HepG2 (cell line): ENCODE measurements at places on chromosomes 2 and 18.

DNA sequence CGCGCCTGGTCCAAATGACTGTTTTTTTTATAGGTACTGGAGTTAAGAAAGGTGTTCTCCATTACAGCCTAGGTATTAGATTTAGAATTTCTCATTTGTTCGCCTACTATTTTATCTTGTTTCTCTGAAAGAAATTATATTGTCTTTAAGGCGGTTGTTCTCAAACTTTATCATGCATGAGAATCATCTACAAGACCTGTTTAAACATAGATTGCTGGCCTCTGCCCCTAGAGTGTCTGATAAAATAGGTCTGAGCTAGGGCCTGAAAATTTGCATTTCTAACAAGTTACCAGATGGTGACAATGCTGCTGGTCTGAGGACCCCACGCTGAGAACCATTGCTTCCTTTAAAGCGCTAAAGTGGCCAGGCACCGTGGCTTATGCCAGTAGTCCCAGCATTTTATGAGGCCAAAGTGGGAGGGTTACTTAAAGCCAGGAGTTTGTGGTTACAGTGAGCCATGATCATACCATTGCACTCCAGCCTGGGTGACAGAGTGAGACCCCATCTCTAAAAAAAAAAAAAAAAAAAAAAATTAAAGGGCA is 34.0 kb upstream of the RNF138 start:
- no peak for DNase-seq
- H3K36me3 ChIP-seq = no peaks in the 10 kb centered on the region
- no peak overlapping the region for H3K4me3 ChIP-seq
- H3K27me3 ChIP-seq = no peaks in the 10 kb centered on the region; the same call in none of the 2 replicates
- no peaks in the 10 kb centered on the region for H3K4me1 ChIP-seq

DNA sequence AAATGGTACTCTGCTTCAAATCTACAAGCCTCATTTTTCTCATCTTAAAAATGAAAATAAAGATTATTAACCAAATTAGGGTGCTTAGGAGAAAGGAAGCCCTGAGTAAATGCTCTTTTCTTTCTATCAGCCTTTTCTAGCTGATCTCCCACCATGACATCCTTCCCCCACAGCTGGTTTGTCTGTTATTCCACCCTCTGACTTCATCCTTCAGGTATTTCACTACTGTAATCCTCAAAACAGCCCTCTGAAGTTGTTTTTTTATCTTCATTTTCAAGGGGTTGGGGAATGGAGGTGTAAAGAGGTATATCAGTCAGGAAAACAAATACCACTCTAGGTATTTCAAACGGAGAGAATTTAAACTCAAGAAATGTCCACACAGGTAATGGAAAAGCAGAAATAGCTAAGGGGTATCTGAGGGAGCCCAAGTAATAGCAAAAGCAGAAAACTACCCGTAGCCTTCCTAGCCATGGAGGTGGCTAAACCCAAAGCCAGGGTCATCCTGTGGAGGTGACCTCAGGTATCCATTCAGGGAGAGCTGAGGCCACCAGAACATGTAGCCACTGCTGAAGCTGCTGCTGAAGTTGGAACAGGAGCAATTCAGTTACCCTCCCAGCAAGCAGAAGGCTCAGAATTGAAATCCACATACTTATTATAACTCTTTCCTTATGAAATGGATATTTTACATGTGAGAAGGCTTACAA is 990.9 kb upstream of the ACVR2A start:
- H3K27ac ChIP-seq = no peak overlapping the region
- H3K27me3 ChIP-seq = no peaks in the 10 kb centered on the region
- H3K4me1 ChIP-seq = no peaks in the 10 kb centered on the region
- no peak overlapping the region for H3K4me3 ChIP-seq
- DNase-seq = no peak
- H3K36me3 ChIP-seq = no peaks in the 10 kb centered on the region

DNA sequence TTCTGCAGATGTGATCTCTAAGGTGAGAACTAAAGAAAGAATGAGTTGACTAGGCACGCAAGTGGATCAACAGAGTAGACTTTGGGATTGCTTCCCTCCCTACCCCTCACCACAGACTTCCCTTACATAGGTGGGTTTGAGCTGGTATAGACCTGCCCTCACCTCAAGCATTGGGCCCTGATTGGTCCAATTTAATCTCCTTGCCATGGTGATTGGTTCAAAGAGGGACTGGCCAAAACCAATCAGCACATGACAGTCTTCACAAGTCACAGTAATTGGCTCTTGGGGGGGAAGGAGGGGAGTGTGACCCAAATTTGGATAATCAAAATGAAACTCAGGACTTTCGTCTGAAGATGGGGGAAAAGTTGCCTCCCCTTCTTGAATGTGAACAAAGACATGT is 36.6 kb upstream of the LNPK start:
- no peak overlapping the region for H3K4me3 ChIP-seq
- DNase-seq = no peak
- H3K4me1 ChIP-seq = no peaks in the 10 kb centered on the region
- H3K36me3 ChIP-seq = no peaks in the 10 kb centered on the region
- no peaks in the 10 kb centered on the region for H3K27me3 ChIP-seq

- H3K27me3 ChIP-seq = no peaks in the 10 kb centered on the region
- no peak overlapping the region for H3K27ac ChIP-seq
- no peaks in the 10 kb centered on the region for H3K4me1 ChIP-seq
- H3K36me3 ChIP-seq = no peaks in the 10 kb centered on the region
Measured at GRCh38 chr18:44143072-44143471, 537.6 kb upstream of the SETBP1 start.

- H3K27ac ChIP-seq = no peak overlapping the region
- no peaks in the 10 kb centered on the region for H3K27me3 ChIP-seq
- H3K36me3 ChIP-seq = no peaks in the 10 kb centered on the region
- DNase-seq = no peak
Measured at GRCh38 chr2:67318993-67319481, 78.1 kb upstream of the ETAA1 start.

- peak overlapping the region; percentile 71 for H3K4me3 ChIP-seq
- no peak for DNase-seq
- no peaks in the 10 kb centered on the region for H3K36me3 ChIP-seq
- no peak overlapping the region for H3K27ac ChIP-seq
Measured at GRCh38 chr2:101386599-101387150, 628 bp downstream of the CREG2 start.

DNA sequence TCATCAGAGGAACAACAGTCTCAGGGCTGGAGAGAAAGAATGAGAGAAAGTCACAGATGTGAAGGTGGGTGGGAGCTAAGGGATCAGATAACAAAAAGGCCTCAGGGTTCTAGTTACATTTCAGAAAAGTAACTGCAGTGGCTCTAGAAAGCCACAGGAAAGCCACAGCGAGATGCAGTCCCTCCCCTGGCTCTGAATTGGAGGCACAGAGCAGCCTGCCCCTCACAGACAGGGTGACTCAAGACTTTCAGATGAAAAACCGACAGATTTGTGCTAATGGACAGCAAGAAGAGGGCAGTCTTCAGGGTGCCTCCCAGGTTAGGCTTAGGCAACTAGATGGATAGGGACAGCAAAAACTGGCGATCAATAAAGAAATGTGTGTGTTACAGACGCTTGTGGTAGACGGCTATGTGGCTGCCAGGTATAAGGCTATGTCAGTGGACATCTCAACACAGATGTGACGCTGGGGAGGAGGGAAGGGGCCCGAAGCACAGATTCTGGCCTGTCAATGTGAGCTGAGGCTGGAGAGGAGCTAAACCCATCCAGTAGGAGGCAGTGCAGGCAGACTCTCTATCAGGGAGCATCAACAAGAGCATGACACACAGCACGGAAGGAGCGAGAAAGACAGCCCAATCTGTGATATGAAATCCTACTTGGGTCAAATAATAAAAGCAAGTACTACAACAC is 26.2 kb downstream of the UNC50 start:
- no peak overlapping the region for H3K27ac ChIP-seq
- peaks cover 28% of the 10 kb centered on the region for H3K36me3 ChIP-seq
- H3K4me1 ChIP-seq = no peaks in the 10 kb centered on the region
- no peaks in the 10 kb centered on the region for H3K27me3 ChIP-seq
- peak; percentile 14 for DNase-seq

DNA sequence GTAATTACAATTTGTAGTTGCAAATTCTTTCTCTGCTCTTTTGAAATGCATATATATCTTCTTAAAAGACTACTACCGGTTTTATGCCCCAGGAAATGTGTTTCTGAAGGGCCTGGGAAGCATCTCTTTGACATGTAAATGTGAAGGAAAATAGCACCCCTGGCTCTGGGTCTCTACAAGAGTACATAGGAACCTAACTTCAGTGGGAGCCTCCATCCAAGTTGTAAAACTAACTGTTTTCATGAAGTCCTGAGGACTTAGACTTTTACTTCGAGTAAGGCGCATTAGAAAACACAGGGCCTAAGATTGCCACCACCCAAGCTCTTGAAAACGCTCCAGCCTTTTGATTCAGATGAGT is 99.4 kb downstream of the CBLN2 start:
- no peaks in the 10 kb centered on the region for H3K27me3 ChIP-seq
- no peaks in the 10 kb centered on the region for H3K36me3 ChIP-seq
- H3K4me3 ChIP-seq = no peak overlapping the region
- no peak overlapping the region for H3K27ac ChIP-seq
- H3K4me1 ChIP-seq = no peaks in the 10 kb centered on the region

DNA sequence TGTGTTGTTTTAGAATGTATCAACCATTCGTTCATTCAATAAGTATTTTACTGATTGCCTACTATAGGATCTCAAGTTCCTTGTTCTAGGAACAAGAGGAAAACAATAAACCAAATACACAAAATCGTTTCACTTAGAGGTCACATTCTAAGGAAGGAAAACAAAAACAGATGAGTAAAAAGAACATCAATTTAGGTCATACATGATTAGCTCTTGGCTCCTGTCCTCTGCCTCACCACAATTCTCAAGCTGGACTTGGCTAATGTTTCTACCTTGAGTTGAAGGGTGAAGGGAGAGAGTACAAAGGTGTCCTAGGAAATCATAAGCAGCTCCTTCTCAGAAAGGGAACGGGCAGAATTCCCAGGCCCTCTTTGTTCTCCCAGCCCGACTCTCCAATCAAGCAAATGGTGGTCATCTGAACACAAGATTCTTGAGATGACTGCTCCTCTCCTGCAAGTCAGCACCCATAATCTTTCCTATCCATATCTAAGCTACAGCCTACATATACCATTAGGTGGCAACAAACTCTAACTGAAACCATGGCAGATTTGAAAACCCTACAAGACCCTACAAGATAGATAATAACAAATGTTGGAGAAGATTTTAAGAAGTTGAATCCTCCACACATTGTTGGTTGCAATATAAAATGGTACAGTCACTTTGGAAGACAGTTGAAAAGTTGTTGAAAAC is 76.0 kb downstream of the CBLN2 start:
- no peaks in the 10 kb centered on the region for H3K27me3 ChIP-seq
- no peak for DNase-seq
- no peaks in the 10 kb centered on the region for H3K36me3 ChIP-seq
- no peak overlapping the region for H3K27ac ChIP-seq
- no peak overlapping the region for H3K4me3 ChIP-seq
- no peaks in the 10 kb centered on the region for H3K4me1 ChIP-seq

- H3K27me3 ChIP-seq = peaks cover 59% of the 10 kb centered on the region
- peaks cover 32% of the 10 kb centered on the region for H3K4me1 ChIP-seq
- no peaks in the 10 kb centered on the region for H3K36me3 ChIP-seq
- H3K27ac ChIP-seq = no peak overlapping the region
Measured at GRCh38 chr2:224041554-224041953, 2.5 kb upstream of the SERPINE2 start.

GRCh38 chr18:63218472-63218871 is 101.1 kb downstream of the BCL2 start:
- H3K27me3 ChIP-seq = no peaks in the 10 kb centered on the region
- no peak overlapping the region for H3K27ac ChIP-seq
- H3K4me3 ChIP-seq = no peak overlapping the region
- no peaks in the 10 kb centered on the region for H3K36me3 ChIP-seq
